NCI-H1092 (cell line): ENCODE measurements at places on chromosomes 7 and 10.

GRCh38 chr7:73988197-73988596 is 39.8 kb upstream of the ELN start:
- DNase-seq = no peak

- no peak for DNase-seq
Measured at GRCh38 chr7:7304705-7305450, 122.5 kb downstream of the C1GALT1 start.

DNA sequence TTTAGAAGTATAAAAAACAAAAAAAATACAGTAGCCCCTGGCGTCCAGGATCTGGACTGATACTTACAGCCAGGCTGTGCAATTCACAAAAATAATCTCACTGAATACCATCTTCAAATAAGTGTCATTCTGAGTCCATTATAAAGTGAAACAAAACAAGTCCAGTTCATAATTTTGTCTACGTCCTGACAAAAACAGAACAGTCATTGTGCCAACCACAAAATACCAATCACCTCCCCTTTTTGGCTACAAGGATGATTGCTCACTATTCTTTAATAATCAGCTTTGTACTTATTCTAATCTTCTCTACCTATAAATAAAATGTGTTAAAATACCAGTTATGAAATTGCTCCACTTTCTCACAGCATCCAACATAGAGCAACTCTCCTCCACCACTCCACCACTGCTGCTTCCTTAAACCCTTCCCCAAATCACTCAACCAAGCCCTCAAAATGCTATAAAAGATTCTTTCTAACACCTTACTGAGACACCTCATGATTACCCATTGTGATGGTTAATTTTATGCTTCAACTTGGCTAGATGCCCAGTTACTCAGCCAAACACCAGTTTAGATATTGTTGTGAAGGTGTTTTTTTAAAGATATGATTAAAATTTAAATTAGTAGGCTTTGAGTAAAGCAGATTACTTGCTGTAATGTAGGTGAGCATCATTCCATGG is 479.8 kb upstream of the SEMA3A start:
- DNase-seq = no peak

- DNase-seq = no peak
Measured at GRCh38 chr10:99667108-99667751, 7.9 kb downstream of the ENTPD7 start.

DNA sequence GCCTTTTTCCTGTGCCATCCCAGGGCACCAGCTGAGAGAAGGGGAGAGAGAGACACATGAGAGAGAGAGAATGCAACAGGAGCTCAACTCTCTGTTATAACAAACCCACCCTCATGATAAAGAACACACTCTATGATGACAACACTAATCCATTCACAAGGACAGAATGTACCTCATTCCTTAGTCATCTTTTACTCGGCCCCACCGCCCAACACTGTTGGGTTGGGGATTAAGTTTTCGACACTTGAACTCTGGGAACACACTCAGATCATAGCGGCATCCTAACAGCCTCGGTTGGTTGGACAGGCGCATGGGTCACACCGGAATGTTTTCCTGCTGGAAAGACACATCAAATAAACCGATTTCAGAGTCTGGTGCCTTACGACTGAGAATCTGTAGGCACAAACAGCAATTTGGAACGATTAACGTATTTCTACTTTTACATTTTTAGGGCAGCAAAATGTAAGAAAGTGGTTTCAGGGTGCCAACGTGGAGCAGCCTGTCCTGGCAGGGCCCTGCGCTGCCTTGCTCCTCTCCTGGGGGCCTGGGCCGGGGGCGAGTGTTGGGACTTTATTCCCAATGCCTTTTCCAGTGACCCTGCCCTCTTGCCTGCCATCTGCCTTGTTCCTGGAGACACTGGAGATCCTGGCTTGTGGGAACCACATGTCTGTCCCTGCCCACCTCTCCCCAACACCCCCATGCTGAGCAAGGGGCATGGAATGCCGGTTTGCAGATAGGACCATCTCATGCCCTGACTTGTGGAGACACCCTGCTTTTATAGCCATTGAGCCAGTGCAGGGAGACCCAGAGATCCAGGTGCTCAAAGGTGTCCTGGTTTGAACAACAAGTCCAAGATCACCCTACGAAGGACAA is 287.0 kb downstream of the TCERG1L start:
- DNase-seq = no peak

GRCh38 chr7:156836443-156836842 is 56.5 kb downstream of the LMBR1 start:
- no peak for DNase-seq

- no peak for DNase-seq
Measured at GRCh38 chr10:131210181-131210580, 101.3 kb downstream of the TCERG1L start.

GRCh38 chr7:108805808-108806397 is 236.2 kb downstream of the DNAJB9 start:
- no peak for DNase-seq

DNA sequence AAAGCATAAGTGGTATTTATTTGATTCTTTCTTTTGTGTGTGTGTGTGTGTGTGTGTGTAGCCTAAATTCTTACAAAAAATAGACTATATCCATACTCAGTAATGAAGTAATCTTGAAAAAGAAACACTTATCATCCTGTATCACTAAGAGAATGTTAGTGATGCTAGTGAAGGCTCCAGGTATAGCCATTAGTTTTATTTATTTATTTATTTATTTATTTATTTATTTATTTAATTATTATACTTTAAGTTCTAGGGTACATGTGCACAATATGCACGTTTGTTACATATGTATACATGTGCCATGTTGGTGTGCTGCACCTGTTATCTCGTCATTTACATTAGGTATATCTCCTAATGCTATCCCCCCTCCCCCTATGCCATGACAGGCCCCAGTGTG is 436.0 kb downstream of the HTR7 start:
- no peak for DNase-seq

DNA sequence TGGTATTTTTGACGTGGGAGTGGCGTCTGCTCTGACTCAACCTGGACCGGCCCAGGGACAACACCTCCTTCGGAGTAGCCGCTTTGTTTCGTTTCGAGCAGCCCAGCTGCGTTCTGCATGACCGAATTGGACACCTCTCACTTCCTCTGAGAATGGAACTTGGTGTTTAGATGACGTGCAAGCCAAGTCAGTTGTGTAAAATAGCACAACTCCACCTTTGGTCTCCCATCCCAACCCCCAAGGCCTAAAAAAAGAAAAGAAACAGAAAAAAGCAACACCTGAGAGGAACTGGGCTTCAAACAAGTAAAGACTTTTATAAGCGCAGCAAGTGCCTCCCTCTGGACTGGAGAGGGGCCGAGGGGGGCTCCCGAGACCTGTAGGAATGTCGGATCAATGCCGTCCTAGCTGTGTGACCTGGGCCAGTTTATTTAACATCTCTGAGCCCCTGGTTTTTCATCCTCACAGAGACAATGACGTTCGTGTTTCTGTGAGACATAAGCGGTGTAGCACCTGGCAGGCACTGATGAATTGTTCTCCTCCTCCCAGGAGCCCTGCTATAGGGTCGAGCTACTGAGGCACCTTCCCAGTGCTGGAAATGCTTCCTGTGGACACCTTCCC is 52.0 kb upstream of the SMNDC1 start:
- DNase-seq = no peak

- peak; percentile 60 for DNase-seq
Measured at GRCh38 chr10:78905957-78906308, 162.8 kb upstream of the ZMIZ1 start.

DNA sequence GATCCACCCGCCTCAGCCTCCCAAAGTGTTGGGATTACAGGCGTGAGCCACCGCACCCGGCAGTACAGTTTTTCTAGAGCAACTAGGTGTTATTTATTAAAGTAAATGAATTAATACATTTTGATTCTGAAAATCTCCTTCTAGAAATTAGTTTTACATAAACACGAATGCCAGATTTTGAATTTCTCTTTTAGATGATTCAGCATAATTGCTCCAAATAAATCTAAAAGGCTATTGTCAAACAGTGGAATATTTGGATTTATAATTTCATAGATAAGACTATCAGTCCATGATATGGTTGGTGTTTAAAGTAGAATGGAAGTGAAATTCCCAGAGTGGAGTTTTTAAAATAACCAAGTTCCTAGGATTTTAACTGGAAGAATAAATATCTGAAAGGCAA is 1.5 kb upstream of the PHF14 start:
- no peak for DNase-seq

- no peak for DNase-seq
Measured at GRCh38 chr10:10292501-10292900, 725.2 kb upstream of the CELF2 start.

GRCh38 chr7:149398195-149398820 is 62.6 kb downstream of the ZNF777 start:
- DNase-seq = no peak

- DNase-seq = no peak
Measured at GRCh38 chr7:92276460-92276864, 30.7 kb downstream of the ANKIB1 start.

DNA sequence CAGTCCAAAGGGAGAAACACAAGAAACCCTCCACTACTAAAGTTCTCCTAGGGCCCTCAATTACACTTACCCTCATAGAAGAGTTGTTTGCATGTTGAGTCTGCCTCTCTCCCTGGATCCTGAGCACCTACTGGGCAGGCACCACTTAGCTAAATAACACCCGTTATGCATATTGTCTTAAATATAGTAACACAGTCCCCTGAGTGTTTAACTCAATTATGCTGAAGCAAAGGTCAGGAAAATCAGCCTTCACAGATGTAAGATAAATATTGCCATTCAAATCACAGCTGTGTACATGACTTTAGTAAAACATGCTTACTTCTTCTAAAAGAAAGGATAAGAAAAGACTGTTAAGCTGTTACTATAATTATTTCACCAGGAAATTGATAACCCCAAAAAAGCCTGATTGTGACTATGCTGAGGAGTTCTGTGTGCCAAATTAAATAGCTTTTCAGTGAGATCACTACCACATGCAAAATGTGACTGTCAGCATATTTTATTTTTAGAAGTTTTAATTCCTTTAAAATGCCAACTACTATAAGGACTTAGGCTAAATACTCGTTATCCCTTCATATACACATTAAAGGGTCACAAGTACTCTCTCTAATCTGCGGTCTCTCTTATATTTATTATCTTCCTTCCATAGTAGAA is 733.9 kb upstream of the PHF14 start:
- DNase-seq = no peak

GRCh38 chr7:130872756-130873448 is 138.9 kb upstream of the KLF14 start:
- DNase-seq = no peak

DNA sequence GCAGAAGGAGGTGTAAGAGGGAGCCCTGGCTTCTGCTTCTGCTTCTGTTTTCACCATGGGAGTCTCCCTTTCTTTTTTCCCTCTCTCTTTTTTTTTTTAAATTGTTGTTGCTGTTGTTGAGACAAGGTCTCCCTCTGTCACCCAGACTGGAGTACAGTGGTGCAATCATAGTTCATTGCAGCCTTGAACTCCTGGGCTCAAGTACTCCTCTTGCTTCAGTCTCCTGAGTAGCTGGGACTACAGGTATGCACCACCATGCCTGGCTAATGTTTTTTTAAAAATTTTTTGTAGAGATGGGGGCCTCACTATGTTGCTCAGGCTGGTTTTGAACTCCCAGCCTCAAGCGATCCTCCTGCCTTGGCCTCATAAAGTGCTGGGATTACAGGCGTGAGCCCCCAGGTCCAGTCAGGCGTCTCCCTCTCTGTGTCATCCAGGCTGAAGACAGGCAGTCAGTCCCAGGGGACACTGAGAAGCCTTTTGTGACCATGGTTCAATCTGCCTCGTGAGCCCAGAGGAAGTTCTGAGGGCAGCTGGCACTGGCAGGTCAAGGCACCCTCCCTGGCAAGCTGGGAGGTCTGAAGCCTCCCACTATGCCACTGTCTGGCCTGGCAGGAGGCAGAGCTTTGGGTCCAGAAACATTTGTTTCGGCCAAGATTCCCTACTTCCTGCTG is 33.6 kb upstream of the NPFFR1 start:
- DNase-seq = no peak

DNA sequence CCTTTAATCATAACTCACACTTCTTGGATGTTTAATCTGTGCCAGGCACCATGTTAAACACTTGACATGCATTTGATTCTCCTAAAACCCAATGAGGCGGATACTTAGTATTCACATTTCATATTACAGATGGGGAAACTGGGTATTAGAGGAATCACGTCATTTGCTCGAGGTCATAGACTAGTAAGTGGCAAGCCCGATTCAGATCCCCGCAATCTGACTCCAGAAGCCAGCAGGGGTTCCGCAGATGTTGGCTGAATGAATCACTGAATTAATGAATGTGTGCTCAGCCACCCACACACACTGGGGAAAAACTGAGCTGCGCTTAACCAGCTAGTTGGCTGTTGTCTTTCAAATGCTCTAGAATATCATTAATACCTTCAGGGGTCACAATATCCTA is 22.5 kb upstream of the ENO4 start:
- no peak for DNase-seq

DNA sequence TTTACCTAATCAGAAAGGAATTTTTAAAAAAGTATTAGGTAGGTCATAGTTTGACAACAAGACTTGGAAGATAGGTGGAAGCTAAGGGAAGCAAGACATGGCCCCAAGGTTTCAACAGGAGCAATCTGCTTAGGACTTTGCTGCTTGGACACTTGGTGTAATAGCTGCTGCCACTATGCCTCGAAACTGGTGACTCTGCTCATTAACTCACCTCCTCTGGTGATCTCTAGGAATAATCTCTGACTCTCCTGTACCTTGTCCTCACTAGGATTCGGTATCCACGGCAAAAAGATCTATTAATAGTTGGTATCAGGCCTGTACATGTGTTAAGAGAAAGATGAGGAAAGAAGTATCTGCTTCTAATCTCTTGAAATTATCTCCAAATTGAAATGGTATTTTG is 53.1 kb downstream of the PTEN start:
- no peak for DNase-seq

DNA sequence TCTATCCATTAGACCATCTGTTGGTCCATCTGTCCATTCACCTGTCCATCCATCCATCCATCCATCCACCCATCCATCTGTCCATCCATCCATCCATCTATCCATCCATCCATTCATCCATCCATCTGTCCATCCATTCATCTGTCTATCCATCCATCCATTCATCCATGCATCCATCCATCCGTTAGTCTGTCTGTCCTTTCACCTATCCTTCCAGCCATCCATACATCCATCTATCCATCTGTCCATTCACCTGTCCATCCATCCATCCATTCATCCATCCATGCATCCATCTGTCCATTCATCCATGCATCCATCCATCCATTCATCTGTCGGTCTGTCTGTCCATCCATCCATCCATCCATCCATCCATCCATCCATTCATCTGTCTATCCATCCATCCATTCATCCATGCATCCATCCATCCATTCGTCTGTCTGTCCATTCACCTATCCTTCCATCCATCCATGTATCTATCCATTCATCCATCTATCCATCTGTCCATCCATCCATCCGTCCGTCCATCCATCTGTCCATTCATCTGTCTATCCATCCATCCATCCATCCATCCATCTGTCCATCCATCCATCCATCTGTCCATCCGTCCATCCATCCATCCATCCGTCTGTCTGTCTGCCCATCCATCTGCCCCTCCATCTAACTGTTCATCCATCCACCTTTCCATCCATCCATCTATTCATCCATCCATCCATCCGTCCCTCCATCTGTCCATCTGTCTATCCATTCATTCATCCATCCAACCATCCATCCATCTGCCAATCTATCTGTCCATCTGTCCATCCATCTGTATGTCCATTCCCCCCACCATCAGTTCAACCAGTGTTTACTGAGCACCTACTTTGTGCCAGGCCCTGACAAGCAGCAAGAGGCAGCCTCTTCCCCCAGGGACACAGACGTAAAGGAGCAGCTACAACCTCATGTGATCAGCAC is 4.8 kb upstream of the LFNG start:
- no peak for DNase-seq
